NCI-H1048 (cell line): ENCODE measurements at places on chromosomes 3 and 15.
A peak's percentile ranks its signal among the peaks of the same experiment; 100 is the strongest.

GRCh38 chr15:55916666-55917409 lies 76.6 kb downstream of the NEDD4 start:
- DNase-seq: no peak

DNA sequence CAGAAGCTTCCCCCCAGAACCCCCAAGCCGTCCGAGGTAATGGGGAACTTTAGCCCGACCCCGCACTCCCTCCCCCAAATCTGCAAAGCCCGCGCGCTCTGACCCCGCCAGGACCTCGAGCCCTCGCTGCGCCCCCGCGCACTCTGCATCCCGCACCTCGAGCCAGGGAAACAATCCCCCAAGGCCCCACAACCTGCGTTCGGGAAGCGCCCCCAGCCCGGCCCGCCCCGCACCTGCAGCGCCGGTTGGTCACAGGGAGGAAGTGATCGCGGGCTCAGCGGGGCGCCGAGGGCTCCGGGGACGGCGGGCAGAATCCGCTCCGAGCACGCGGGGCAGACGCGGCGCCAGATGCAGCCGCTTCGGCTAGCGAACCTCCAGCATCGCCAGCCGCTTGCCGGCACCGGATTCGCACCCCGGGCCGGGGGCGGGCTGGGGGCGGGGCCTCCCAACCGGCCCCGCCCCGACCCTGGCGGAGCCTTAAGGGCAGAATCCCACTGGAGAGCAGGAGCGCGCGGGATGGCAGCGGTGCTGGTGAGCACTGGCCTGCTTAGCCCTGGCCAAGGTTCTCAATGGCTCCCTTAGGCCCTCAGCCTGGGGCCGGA lies at the start of gene CAMKV:
TSS of gene CAMKV (minus strand) at position 382 of the 602 bp plus-strand sequence. CDS start 7,518 bp downstream, outside the sequence.
- DNase-seq: no peak

GRCh38 chr3:54760201-54760600 lies 167.7 kb downstream of the LRTM1 start:
- no peak for DNase-seq

GRCh38 chr3:152460936-152461335 lies 192.2 kb downstream of the MBNL1 start:
- peak; percentile 14 for DNase-seq

DNA sequence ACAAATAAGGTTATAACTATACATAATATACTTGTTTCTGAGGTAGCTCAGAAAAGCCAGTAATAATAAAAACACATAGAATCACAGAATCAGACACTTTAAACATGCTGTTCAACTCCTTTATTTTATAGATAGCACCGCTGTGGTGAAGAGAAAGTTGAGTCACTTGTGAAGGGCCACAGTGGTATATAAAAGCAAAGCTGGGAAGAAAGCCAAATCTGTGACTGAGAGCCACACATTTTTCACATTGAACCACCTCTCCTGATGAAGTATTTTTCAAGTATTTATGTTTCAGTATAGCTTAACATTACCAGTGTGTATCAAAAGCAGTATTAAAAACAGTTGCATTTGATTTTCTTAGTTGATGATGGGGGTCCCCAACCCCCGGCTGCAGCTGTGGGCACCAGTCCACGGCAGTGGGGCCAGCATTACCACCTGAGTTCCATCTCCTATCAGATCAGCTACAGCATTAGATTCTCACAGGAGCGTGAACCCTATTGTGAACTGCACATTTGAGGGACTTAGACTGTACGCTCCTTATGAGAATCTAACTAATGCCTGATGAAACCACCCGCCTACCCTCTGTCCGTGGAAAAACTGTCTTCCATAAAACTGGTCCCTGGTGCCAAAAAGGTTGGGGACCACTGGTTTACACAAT lies 46.2 kb downstream of the TBL1XR1 start:
- no peak for DNase-seq

DNA sequence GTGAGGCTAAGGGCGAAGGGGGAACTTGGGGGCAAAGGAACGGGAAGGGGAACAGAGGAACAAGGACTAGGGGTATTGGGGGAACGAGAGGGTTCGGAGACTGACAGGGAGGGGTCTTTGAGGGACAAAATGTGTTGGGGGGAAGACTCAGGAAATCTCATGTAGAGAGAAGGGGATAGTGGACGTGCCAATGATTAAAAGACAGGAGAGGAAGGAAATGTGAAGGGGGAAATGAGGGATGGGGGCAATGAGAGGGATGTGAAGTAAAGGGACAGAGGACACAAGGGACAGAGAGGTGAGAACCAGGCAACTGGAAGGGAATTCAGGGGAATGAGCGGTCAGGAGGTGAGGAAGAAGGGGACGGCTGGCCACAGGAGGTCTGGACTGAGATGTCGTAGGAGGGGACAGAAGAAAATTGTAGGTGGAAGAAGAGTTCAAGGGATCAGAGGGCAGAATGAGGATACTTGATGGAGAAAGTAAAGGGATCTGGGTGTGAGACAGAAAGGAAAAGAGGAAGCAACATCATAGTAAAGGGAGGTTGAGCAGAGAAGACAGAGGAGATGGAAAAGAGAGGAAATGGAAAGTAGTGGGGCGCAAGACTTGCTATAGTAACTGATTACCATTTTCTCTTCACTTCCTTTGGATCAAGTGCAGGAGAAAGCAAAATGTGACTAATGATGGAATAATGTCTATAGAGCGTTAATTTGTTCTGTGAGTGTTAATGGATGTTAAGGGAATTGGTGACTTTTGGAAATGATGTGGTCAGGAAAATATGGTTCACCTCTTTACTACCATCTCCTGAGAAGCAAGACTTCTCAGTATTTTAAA lies 749 bp downstream of the RAB8B start:
- no peak for DNase-seq

DNA sequence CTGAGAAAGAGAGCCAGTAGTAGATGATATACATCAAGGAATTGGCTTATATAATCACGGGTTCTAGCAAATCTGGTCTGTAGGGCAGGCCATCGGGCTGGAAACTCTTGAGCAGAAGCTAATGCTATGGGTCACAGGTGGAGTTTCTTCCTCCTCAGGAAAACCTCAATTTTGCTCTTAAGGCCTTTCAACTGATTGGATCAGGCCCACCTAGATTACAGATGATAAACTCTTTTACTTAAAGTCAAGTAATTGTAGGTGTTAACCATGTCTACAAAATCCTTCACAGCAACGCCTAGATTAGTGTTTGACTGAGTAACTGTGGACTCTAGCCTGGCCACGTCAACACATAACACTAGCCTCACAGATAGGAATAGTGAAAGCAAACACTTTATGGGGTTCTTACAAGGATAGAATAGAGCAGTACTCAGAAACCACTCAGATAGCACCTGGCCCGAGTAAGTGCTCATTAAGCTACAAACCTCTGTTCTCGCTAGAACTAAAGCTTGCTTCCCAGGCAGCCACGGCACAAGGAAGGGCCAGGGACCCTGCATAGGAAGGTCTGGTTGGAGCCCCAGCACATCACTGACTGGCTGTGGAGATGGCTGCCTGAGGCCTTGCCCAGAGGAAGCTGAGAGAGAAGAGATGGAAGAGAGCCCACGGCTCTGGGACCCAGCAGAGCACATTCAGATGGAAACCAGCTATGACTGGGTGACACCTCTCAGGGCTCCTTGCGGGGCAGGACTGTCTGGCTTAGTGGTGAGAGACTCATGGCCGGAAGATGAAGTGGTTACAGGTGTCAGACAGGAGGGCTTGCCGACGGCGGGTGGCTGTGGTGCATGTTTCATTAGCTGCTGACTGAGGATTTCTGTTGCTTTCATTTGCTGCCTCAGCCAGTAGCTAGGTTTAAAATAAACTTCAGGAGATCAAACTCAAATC lies 202.5 kb upstream of the TLE3 start:
- no peak for DNase-seq

DNA sequence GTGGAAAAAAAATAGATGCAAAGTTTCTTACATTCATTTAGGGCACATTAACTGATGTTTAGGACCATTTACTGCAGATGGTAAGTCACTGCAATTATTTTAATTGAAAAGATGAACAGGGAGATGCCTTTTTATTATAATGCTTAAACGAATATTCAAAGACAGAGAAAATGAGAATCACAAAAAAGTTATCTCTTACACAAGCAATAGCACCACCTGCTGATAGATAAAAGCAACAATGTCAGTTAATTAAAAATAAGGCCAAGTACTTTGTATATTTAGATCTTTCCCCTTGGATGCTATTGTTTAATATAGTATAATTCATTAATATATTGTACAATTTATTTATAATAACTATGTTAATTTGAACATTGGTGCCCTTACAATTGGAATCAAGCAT lies 55.9 kb downstream of the IFT80 start:
- DNase-seq: no peak

- DNase-seq: no peak
Measured at GRCh38 chr3:99929745-99930139, 112.1 kb downstream of the CMSS1 start.

- DNase-seq: no peak
Measured at GRCh38 chr15:59741274-59741906, 52.3 kb upstream of the BNIP2 start.

DNA sequence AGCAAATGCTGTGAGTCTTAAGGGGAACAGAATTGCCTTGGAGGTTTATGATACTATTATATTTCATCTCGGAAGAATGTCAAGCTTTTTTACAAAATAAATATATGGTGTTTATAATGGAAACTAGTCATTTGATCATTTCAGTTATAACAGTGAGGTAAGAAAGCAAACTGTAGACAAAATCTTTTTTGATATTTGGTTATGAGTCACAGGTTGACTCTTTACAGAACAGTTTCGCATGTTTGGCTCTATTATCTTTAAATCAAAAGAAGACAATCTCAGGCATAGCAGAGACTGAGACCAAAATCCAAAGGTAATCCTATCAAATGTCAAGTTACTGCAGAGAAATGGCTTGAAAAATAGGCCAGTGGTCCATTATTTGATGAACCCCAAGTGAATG lies 490.9 kb upstream of the MDFIC2 start:
- no peak for DNase-seq

DNA sequence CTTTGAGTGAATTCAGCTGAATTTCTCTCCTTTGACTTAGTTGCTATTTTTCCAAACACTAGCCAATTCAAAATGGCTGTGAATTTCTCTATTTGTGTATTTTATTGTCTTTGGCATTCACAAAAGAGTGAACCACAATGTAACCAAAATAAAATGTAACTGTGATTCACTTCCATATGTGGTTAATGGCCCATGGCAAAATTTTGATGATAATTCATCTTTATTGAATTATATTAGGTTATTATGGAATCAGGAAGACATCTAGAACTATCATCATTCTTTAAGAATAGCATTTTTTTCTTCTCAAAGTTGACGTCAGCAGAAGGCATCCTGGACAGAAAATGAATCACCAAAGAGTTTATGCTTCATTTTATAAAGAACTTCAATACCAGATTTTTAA lies 705.3 kb upstream of the NAALADL2 start:
- no peak for DNase-seq

DNA sequence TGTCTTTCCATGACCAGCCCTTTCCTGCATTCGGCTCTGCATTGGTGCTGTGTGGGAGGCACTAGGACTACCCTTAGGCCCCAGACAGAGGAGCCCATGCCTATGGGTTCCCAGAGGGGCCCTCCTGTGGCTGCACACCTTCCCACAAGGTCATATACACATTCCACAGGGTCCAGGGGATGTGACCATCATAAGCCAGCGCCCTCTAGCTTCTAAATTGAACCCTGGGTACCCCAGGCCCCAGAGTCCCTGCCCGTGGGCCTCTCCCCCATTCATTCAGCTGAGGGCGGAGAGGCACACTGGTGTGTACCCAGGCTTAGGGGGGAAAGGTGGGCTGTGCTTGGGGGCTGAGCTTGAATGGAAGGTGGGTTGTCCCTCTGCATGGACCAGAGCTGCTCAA lies 10.2 kb upstream of the SLC6A6 start:
- DNase-seq: no peak

- DNase-seq: no peak
Measured at GRCh38 chr3:89278302-89279025, 171.0 kb downstream of the EPHA3 start.

GRCh38 chr15:56616551-56616950 lies 116.8 kb downstream of the ZNF280D start:
- no peak for DNase-seq

- no peak for DNase-seq
Measured at GRCh38 chr3:8937064-8938020, 25.9 kb downstream of the RAD18 start.

DNA sequence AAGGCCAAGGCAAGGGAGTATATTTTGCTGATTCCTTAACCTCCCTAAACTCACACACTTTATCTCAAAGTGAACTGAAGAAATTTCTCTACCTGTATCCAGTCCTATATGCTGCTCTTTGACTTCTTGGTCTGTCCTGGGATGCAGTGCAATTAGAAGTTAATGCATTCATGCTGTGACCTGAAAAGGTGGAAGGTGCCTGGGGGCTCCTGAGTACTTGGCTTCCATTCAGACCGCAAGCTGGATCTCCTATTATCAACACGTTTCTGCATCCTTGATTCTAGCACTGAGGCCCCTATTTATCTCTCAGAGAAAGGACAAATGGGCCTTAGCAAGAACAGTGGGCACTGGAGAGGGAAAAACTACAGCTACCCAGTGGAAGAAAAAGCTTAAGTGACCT lies 17.7 kb upstream of the CADPS start:
- DNase-seq: no peak

DNA sequence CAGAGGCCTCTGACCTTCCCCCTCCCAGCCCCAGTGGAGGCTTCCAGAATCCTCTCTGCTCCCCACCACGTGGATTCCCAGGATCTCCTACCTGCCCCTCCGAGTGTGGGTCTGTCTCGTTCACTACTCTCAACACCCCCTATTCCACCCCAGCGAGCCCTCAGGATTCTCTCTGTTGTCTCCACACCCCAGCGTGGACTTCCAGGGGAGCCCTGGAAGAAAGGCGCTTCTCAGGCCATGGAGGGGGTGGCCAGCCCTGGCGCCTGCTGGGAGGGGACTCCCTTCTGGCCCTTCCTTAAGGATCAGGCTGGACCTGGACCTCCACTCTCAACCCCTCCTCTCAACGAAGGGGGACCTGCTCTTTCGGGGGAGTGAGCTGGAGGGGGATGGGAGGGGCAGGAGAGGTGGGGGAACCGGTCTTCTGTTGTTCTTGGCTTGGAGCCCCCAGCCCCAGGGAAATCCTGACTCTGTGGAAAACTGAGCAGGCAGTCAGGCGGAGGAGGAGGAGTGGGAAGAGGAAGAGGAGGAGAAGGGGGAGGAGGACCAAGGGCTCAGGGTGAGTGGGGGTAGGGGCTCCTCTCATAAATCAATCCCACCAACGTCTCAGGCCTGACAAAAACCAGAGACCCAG lies 32.9 kb downstream of the EPHB3 start:
- no peak for DNase-seq

GRCh38 chr3:48697952-48698351 lies 12.2 kb upstream of the NCKIPSD start:
- DNase-seq: no peak

DNA sequence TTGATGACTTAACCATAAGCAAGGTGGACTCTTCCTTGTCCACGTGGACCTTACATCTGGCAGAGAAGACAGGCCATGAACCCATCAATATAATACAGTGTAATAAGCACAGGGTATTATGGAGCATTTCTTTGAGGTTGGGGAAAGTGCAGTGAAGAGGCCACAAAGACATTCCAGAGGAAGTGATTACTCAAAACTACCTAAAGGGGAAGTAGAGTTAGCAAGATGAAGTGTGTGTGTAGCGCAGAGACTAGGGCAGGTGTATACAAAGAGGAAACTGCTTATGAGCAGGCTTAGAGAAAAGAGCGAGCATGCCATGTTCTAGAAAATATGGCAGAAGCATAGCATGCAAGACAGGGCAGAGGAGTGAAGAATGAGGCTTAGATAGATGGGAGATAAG lies 17.9 kb downstream of the CP start:
- no peak for DNase-seq
